Activated CD8-positive, alpha-beta memory T cell treated with anti-CD3 and anti-CD28 coated beads, Interleukin-2, amount 10 ng/mL, durations not matched to agents 7 days and 5 days (primary cell): ENCODE measurements at places on chromosomes 7 and 10. TPM values are rescaled to one million over a fixed set of nuclear protein-coding genes. Genes with fewer than 3 reads are reported as not detected.

LRGUK gene
- 0.18 TPM for total RNA-seq

PDZD7 gene
- 0.59 TPM for total RNA-seq

FAM241B gene
- 2.6 TPM for total RNA-seq

PGAM2 gene
- total RNA-seq, result not detected

DNA sequence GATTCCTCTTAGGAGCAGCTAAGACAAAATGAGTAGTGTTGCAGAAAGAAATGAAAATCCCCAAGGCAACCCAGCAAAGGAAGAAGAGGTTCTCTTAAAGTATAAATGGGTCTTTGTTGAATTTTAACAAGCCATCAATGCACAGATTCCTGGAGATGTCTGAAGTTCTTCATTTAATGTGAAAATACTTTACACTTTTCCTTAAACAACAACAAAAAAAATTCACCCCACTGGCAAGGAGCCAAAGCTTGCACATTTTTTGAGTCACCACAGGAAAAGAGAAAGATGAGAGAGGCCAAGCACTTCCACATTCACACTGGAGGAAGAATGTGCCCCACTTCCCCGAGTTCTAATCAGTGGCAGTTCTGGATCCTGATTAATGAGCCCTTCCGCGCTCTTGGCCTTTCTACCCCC, 286.4 kb upstream of the MEOX2 start:
- DNase-seq, result no peak

- no peak for DNase-seq
These were observed 101.9 kb downstream of the LRRN3 start for GRCh38 chr7:111192614-111193413.

- DNase-seq, result no peak
These were observed 232.3 kb downstream of the ADAM12 start for GRCh38 chr10:126156012-126156411.

DNA sequence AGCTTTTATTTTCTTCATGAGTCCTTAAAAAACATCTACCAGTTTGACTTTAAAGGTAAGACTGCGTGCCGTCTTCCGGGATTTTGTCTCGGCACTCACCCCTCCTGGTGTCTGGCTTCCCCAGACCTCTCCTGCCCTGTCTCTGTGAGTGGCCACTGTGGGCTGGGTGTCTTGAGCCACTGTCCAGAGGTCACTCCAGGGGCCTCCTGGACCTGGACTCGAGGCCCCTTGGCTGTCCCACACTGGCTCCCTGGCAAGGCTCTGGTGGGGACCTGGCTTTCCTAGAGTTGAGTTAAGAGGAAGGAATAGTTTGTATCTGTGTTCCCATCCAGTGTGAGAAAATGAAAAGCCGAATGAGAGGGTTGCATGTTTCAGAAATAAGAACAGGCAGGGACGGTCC, 95.5 kb downstream of the NKX6-2 start:
- DNase-seq, result no peak

- DNase-seq, result peak; percentile 33
These were observed 282.9 kb downstream of the GRID1 start for GRCh38 chr10:86083664-86084175.

- no peak for DNase-seq
These were observed 47.6 kb upstream of the PDE1C start for GRCh38 chr7:32117837-32118236.

DNA sequence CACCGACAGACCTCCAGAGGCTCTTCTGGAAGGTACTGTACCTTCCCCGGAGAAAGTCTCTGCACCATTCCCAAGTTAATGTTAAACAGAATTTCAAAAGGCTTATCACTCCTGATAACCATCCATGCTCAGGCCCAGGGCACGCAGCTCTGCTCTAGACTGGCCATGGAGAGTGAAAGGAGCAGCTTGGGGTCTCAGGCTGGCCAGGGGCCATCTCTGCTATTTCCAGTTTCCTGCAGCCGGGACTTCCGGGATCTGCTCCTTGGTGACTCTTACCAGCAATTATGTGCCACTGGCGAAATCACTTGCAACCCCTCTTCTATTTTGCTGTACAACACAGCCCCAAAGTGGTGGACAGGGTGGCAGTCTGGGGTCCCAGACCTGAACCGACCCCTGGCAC, 6.0 kb downstream of the CLDN15 start:
- no peak for DNase-seq

DNA sequence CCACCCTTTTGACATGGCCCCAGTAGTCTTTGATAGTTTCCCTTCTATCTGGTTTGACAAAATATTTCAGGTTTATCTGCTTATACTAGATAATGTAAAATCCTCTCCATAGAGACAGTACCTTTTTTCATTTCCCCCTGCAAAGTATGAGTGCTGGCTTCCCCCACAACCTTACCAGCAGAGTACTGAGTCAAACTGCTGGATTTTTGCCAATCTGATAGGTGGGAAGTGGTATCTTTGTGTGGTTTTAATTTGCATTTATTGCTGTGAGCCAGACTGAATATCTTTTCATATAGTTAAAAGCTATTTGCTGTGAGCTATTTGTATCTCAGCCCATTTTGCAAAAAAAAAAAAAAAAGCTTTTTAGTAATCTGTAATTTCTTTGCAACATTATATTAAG, 32.1 kb upstream of the HECTD2 start:
- DNase-seq, result no peak

- no peak for DNase-seq
These were observed 132.9 kb downstream of the OAT start for GRCh38 chr10:124285587-124286527.

GRCh38 chr7:1348096-1348822, 111.0 kb downstream of the MICALL2 start:
- no peak for DNase-seq

- DNase-seq, result no peak
These were observed 50.5 kb downstream of the DENND11 start for GRCh38 chr7:141651417-141651816.

DNA sequence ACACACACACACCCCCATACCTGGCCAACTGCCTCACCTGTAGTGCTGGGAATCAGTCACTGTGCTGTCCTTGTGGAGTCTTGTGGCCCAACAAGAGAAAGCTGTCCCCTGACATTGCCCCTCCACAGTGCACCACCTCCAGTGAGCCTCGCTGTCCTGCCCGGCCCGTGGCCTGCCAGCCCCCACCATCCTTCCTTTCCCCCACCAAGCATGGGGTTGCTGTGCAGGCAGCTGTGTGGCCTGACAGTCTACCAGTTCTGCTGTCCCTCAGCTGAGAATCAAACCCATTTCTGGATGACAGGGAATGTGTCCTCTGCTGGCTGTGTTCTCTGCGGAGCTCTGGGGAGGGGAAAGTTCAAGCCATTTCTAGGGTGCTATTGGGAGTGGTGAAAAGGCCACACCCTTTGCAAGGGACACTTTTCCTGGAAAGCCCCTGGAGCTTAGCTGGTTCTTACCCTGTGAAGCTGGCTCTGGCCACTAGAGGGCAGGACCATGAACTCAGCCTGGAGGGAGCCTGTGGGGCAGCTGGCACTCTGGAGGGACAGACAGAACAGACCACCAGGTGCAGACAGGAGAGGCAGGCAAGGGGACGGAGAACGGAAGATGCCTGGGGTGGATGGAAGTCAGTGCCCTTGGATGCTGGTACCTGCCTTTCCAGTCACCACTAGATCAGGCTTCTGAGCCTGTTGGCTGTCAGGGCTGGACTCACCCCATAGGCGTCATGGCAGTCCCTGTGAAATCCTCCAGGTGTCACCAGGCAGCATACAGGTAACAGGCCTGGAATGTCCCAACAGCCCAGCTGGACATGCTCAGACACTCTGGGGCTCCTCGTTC, 10.5 kb upstream of the MTPAP start:
- peak; percentile 81 for DNase-seq
